ENCODE measurements at places on chromosomes 16 and 17. TPM values are rescaled to one million over a fixed set of nuclear protein-coding genes. Genes with fewer than 3 reads are reported as not detected.
A peak's percentile ranks its signal among the peaks of the same experiment; 100 is the strongest.

DNA sequence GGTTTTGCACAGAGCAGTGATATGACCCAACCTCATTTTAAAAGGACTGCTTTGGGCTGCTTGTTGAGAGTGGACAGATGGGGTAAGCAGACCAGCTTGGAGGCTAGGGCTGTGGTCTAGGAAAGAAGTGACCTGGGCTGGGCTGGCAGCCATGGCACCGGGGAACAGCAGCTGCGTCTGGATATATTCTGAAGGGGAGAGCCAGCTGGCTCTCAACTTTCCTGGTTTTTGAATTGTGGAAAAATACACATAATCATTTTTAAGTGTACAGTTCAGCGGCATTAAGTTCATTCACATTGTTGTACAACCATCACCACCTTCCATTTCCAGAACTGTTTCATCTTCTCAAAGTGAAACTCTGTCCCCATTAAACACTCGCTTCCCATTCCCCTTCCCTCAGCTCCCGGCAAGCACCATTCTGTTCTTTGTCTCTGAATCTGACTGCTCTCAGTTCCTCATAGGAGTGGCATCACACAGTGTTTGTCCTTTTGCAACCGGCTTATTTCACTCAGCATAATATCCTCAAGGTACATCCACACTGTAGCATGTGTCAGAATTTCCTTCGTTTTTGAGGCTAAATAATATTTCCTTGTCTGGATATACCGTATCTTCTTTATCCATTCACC is 113.2 kb downstream of the SPECC1 start:
- DNase-seq: no peak

DNA sequence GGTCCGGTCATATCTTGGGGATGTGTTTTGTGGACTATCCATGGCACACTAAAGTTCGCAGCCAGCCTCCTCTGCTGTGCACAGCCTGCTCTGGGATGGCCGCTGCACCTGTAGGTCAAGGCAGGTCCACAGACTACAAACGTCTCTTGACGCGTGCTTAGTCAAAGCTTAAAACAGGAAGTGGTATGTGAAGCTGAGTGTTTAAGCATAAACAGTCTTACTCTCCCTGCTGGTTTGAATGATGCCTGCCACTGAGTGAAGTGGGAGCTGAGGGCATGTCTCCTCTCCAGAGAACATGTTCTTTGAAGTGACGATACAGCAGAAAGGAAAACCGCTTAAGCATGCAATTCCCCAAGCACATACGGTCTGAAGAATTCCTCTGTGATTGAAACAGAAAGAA is 365.6 kb downstream of the SLC39A11 start:
- peak; percentile 48 for DNase-seq

DNA sequence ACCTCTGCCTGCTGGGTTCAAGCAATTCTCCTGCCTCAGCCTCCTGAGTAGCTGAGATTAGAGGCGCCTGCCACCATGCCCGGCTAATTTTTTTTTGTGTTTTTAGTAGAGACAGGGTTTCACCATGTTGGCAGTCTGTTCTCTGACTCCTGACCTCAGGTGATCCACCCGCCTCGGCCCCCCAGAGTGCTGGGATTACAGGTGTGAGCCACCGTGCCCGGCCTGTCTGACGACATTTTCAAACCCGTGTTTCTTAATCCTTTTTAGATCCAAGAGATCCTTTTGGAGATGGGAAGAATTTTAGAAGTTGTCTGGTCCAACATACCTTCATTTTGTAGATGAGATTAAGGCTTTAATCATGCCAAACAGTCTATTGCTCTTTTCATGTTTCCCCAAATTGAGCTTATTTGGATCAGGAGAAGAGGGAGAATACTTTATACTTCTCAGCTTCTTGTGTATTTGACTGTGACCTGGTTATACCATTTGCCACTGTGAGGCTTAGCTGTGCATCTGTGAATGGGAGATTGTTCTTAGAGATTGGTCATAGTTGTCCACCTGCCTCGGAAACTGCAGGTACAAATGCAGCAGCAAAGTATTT is 25.8 kb downstream of the USP10 start:
- no peak for DNase-seq

GRCh38 chr16:68417711-68418301 is 30.5 kb downstream of the SMPD3 start:
- DNase-seq: no peak

DNA sequence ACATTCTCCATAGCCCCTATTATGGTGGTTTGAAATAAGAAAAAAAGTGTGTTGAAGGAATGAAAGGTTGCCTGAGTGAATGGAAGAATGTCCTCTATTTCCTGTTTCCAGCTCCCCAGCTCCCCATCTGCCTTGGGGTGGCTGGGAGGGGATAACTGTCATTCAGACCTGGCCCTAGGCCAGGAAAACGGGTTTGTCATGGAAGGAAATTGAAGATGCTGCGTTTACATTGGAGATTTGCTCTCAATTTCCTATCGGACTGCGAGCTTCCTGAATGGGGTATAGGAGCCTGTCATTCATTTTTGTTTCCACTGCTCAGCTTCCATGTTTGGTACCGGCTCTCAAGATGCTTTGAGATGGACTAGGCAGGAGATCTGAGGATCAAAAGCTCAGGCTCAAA is 2.2 kb upstream of the FZD2 start:
- DNase-seq: no peak

- DNase-seq: no peak
Observed at GRCh38 chr16:1088295-1089170, 7.5 kb downstream of the C1QTNF8 start.

GRCh38 chr16:55501549-55502322 is 7.1 kb upstream of the LPCAT2 start:
- no peak for DNase-seq

GRCh38 chr16:1548233-1548632 is 14.8 kb downstream of the TMEM204 start:
- no peak for DNase-seq

- no peak for DNase-seq
Observed at GRCh38 chr17:29763273-29763672, 140.6 kb upstream of the CORO6 start.

DNA sequence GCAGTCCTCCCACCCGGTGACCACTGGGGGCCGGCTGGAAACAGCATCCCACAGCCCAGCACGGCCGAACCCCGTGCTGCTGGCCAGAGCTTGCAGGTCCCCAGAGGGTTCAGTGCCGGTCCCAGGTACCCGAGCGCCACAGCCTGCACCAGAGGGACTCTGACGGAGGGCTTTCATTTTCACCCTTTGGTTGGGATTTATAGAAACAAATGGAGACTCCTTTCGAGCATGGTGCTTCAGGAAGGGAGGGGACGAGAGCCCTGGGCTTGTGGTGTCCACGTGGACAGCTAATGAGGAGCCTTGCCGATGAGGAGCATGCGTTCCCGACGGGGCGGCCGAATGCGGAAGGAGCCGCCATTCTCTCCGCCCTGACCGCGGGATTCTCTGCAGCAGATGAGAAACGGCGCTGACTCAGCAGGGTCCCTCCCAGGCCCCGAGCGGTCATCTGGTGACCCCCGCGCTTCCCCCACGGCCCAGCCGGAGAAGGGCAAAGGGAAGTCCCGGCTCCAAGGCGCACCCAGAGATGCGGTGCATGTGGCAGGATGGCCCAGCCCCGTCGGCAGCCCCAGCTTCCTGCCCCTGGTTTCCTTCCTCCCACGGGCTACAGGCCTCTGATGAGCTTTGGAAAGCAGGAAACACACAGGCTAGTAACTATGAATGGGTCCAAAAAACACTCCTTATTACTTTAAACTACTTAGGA is 9.8 kb downstream of the SLC38A10 start:
- no peak for DNase-seq

DNA sequence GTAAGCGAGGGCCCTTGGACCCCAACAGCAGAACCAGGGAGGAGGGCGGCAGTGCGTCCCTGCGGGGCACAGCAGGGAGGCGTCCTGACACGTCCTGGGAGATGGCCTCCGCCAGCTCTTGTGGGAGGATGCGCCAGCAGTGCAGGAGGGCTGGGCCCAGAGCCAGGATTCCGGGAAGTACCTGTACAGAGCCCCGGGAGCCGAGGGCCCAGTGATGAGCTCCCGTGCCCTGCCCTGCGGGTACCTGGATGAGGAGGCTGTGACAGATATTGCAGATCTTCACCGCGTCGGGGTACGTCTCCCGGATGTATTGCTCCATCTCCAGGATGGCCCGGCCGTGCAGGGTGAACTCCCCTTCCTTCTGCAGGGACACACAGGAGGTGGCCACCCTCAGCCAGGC is 23.1 kb downstream of the KDM8 start:
- no peak for DNase-seq

GRCh38 chr17:57597531-57598453 is 147.3 kb downstream of the CCDC182 start:
- no peak for DNase-seq

DNA sequence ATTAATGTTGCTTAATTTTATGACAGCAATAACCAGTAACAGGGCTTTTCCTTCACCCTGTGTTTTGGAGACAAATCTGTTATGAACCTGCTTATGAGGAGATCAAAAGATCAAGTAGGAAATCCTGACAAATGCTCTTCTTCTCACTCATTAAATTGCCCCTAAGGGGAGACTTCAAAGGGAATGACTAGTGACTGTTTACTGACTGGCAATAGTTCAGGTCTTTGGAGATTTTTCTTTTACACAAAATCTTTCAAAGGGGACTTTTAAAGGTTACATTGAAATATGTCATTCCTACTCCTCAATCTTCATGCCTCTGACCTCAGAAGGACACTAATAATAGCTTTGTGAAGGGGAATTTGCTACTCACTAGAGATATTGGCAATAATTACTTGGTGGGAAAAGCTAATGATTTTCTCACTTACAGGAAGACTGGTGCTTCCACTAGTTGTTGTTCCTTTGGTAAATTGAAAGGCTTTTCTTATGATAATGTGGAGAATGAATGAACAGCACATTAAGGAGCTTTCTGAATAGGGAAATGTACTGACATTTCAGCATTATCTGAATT is 292.9 kb upstream of the CA10 start:
- no peak for DNase-seq

GRCh38 chr16:12002447-12003006 is 26.0 kb downstream of the SNX29 start:
- DNase-seq: no peak

GRCh38 chr17:63399316-63399715 is 46.8 kb downstream of the CYB561 start:
- no peak for DNase-seq

Gene HSD11B2
- total RNA-seq: 0.96 TPM

Gene MILR1
- total RNA-seq: not detected

Gene IL32
- 621 TPM for total RNA-seq

Gene TPSB2
- not detected for total RNA-seq

Gene P2RX1
- not detected for total RNA-seq

Gene NR1D1
- total RNA-seq: 3.7 TPM

Gene CCL18
- total RNA-seq: not detected

Gene IRF8
- total RNA-seq: 2.2 TPM
